ENCODE measurements at places on chromosomes 5 and 9.

GRCh38 chr5:159734366-159734765 lies 181.9 kb upstream of the ADRA1B start:
- no peak for DNase-seq

DNA sequence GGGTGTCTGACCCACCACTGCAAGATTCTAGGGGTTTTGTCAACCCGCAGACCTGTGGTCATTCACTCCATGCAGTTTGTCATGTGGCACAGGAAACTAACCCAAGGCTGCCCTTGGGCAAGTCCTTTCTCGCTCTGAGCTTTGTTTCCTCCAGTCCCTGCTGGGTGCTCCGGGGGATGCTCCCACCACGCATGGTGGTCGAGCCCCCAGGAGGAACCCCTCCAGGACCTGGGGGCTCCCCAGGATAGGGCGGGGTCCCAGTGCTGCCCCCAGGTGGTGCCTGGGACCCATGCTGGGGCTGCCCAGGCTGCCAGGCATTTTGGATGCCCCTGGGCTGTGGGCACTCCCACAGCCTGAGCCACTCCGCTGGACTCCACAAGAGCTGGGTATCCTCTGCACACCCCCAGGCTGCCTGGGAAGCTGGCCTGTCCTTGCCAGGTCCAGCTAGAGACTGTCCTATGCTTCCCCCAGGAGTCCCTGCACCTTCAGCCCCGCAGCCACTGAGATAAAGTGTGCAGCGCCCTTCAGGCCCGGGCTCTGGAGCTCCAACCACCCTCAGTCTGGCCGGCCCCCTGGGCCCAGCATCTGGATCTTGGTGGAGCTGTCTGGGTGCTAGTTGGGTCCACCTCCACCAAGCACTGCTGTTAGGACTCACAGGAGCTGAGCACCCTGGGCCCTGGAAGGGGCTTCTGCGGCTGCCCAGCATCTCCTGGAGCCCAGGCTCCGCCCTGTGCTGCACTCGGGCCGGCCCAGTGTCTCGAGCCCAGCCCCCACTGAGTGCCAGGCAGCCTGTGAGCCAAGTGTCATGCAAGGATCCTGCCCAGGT lies 104.3 kb downstream of the PHF2 start:
- DNase-seq, result peak; percentile 54

DNA sequence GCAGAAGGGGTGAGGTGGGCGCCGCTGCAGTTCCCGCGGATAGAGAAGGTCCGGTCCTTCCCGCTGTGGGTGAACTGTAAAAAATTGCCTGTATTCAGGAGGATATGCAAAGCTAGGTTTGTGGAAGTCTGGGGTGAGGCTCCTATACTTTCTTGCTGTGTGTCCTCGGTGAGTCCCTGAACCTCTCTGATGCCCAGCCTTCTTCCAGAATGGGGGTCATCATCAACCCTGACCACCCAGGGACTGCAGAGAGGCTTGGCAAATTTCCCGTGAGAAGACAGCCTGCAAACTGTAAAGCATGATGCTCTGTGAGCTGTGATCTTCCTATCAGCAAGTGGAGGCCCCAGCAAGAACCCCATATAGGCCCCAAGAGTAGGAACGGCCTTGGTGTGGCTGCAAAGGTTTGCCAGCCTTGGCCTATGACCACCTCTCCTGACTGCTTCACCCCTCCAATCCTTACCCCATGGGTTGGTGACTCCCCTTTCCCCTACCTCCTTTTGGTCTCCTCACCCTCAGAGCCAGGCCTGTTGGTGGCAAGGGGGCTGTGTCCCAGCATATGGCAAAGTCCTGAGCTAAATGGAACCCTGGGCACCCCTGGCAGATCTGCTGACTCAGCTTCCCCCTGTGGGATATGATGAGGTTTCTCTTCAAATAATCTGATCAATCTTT lies 760 bp downstream of the ALDH1B1 start:
- DNase-seq, result no peak

GRCh38 chr9:98104445-98104881 lies 14.6 kb downstream of the TRIM14 start:
- DNase-seq, result no peak

GRCh38 chr5:149002053-149002452 lies 60.8 kb downstream of the SH3TC2 start:
- peak; percentile 99 for DNase-seq

- peak; percentile 86 for DNase-seq
Measured at GRCh38 chr5:180799194-180799593, 3.4 kb downstream of the MGAT1 start.

DNA sequence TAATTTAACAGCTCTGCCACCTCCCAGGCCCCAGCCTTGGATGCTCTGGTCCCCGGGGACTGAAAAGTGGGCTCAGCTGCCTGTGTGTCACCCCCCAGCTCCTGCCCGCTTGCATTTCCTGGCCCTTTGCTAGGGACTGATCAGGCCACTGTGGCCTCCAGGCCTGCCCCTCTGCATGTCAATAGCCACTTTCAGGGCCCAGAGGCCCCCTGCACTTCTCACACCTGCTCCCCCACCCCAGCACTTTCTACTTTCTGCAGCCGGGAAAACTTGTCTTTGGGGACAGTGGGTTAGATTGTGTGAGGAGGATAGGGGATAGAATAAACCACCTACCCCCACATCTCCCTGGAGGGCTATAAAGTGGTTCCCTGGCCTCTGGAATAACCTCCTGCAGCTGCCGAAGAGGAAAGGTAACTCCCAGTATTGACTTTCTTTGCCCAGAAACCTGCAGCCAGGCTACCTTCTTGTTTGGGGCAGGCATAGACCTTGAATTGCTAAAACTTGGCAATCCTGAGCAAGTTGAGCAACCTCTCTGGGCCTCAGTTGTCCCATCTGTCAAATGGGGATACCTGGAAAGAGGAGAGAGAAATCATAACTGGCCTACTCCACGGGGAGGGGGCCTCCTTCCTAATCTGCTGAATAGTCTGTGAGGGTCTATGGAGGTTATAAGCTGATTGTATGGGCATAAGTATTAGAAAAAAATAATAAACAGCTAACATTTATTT lies 7.8 kb downstream of the AIF1L start:
- DNase-seq, result no peak

DNA sequence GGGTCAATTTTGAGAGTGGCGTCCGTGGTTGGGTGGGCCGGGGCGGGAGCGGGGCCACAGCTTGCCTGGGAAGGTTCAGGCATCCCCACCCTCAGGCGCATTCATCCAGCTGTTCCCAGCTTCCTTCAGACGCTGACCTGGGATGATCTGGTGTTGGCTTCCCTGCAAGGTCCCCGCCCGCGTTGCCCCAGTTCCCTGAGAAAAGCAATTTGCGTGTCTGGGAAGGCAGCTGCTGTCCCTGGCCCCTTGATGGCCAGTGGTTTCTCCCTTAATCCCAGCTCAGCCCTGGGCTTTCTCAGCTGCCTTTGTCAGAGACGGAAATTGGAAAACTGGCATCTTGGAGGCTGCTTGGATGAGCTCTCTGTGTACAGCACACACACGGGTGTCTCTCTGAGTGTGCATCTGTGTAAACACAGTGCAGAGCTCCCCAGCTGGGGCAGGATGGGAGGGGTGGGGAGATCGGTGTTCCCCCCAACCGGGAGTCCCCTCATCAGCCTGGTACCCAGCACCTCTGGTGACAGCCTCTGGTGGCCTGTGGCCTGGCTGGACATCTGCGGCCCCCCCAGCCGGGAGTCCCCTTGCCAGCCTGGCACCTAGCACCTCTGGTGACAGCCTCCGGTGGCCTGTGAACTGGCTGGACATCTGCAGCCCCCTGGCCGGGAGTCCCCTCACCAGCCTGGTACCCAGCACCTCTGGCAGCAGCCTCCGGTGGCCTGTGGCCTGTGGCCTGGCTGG lies 94.0 kb downstream of the COL5A1 start:
- no peak for DNase-seq

- DNase-seq, result peak; percentile 63
Measured at GRCh38 chr5:5826911-5827310, 404.4 kb downstream of the ICE1 start.

DNA sequence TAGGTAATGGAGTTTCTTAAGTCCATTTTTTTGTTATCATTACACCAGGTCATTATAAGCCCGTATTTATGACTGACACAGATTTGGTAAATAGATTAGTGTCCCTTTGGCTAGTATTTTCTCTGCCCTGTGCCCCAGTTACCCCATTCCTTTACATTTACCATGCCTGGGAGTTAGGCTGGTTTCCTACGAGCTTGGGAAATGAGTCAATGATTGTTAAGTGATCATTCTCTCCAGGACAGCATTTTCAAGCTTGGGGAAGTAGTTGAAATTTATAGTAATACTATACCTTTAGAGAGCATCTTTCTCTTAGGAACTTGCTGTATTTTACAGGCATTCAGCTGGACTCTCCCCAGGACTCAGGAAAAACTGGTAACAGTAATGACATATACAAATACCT lies 573.1 kb downstream of the TLE4 start:
- DNase-seq, result no peak

GRCh38 chr9:12956261-12956660 lies 181.4 kb downstream of the LURAP1L start:
- peak; percentile 66 for DNase-seq

GRCh38 chr5:173736374-173736773 lies 119.9 kb upstream of the BOD1 start:
- no peak for DNase-seq

- no peak for DNase-seq
Measured at GRCh38 chr9:130825351-130825651, 9.8 kb upstream of the ABL1 start.

DNA sequence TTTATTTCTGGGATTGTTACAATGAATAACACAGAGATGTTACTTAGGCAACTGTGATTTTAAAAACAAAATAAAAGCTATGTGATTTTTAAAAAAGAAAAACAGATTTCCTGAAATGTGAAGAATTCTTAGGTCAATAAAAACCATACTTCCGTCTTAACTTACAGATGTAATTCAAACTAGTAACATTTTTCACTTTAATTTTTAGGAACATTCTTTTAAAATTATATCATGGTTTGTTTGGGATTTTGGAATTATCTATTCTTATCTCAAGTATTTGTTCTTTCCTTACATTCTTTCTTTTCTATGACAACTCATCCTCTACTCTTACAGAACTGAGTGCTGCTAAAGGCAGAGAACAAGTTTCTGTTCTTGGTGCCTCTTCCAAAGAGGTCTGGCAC lies 159.5 kb downstream of the RAPGEF6 start:
- DNase-seq, result no peak

GRCh38 chr9:113163001-113163400 lies 12.2 kb downstream of the SLC31A2 start:
- DNase-seq, result no peak

DNA sequence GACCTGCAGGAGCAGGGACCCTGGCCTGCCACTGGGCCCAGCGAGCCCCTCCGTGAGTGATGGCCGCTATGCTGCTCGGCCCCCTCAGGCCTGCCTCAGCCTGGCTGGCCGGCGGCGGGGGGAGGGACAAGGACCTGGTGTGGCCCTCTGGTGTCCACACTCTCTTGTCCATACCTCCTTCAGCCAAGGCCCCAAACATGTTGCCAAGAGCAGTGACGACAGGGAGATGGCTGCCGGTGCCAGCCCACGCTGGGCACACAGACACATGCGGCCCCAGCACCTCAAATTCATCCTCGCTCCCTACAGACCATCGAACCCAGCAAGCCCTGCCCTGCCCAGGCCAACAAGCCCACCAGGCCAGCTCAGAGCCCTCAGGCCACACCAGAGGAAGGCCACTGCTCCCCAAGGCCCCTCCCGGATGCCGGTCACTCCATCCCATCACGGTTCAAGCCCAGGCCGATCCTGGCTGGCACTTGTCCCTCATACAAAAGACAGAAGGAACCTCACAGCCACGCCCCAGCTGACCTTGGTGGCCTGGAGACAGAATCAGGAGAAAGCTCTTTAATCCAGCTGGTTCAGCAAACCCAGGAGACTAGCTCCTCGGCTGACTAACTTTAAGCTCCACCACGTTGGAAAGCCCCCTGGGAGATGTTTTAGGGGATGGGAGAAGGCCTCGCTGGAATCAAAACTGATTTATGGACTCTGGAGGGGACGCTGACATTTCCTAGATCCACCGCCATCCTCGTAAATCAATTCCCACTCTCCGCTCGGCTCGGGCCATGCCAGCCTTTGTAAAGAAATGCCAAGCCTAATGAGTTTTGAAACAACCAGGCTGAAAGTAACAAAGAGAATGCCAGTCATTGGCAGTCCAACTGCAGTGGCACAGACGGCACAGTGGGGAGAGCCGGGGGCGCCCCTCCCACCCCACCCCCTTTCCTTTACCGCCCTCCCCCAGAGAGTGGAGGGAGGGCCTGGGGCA lies 84.9 kb downstream of the VAV2 start:
- DNase-seq, result no peak

DNA sequence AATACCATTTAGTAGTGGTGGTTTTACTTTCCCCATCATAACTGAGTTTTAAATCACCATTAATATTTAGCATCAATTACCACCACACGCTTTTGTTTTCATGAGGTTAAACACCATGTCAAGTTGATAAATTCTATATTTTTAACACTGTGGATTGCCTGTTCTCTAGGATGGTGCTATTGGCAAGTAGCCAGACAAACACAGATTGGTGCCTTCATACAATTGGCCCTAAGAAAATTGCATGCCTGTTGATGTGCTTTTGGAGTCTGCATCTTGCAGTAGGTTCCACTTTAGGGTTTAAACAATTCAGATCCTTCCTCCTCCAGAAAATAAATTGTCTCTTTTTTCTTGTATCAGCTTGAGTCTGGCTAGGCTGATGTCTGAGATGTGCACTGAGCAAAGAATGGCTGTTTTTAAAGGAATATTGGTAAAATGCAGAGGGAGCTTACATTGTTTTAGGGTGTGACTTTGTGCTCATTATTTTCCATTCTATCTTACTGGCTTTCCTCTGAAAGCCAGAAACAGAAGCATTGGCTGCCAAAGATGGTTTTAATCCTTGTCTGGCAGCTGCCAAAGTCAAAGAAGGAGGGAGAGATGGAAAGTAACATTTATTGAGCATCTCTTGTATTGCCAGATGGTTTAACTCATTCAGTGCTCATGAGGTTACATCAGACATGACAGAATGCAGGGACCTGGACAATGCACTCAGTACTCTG lies 19.6 kb upstream of the MAN2A1 start:
- DNase-seq, result no peak

DNA sequence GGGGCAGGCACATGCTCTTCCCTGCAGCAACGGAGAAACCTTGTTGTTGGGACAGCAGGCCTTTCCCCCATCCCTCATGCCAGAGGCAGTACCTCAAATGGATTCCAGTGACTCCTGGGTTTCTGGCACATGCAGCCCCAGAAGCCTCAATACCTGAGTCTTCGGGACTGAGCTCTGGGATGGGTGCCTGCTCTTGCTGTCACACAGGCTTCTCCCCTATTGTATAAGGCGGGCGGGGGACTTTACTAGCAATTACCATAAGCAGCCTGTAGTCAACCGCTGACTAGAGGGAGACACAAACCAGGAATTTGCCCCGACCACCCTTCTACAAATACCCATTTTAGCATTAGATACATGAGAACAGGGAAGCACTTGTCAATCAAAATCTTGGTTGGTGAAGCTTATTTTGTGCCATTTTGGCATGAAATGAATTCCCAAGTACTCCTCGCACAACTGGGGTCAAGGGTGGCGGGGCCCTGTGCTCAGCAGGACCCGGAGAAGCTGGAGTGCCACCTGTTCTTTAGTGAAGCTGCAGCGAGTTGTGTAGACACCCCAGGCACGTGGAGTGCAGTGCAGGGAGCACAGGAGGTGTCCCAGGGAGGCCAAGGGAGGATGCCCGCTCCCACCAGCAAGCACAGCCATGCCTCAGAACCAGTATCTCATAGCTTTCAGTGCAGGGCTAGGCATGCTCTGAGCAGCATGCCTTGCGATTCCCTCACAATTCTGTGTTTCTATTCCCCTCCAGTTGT lies 21.2 kb downstream of the S1PR3 start:
- no peak for DNase-seq

GRCh38 chr9:121756474-121757280 lies 105.2 kb downstream of the DAB2IP start:
- no peak for DNase-seq

All from islet precursor cell (in vitro differentiated cells).